SW 1271 (cell line): ENCODE measurements at places on chromosomes 2 and 18.
A peak's percentile ranks its signal among the peaks of the same experiment; 100 is the strongest.

DNA sequence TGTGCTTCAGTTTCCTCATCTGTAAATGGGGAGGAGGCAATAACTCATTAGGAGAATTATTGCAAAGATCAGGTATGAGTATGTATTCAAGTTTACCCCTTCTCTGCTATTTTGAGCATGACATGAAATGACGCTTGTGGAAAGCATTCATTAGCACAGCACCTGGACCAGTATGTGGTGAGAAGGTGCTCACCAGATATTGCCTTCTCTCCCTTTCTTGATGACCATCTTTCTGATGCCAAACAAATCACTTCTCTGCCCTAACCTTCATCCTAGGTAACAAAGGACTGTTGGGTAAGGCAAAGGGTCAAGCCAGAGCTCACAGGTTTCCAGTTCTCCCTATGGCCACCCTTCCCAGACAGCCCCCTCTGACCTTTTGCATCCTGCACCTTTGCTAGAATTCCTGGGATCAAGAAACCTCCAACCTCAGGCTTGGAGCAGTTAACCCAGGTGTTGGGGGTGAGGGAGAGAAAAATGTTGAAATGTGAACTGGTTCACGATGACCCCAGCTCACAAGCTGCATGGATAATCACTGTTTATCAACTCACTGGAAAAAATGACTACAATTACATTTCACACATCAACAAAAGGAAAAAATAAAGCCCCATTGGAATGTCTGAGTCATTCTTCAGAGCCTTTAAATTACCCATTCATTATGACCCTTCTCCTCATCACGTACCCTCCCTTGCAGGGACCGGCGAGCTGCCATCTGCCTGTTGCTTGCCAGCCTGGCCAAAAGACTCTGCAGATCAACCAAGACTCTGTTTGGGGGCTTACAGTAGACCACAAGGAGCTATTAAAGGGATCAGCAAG is 41.6 kb downstream of the LBH start:
- DNase-seq: peak; percentile 17

GRCh38 chr2:218168635-218169462 is 2.1 kb upstream of the CXCR1 start:
- DNase-seq: no peak

- DNase-seq: no peak
These were observed 18.1 kb upstream of the CYP26B1 start for GRCh38 chr2:72165792-72166191.

DNA sequence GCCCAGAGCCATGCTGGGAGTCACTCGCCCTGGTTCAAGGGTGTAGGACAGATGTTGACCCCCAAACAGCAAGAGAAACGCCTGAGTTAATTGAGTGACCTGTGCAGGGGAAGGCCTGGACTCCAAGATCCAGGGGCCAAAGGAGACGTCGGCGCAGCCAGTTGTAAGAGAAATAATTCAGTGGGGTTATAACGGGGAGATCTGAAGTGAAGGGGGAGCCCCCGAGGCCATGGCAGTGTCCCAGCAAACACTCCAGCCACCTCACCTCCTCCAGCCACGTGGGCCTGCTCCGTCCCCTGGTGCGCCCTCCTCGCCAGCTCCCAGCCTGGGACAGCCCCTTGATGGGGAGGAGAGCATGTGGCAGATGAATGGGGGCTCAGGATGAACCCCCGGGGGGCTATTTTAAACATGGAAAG is 130.7 kb upstream of the GPC1 start:
- DNase-seq: no peak

DNA sequence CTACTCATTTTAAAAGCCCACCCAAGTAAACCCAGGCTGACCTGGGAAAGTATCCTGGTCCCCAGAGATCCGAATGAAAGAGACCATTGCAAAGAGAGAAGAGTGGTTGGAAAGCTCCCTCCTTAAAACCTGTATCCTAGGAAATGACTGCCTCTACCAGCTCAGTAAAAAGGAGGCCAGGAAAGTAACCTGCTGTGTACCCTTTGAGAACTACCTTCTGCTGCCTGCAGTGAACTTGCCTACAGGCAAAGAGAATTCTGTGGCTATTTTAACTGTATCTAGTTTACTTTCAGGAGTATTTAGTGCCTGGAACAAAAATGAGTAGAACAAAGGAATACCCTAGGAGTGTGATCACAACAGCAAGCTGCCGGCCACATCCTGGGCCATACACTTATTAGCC is 641.7 kb upstream of the NRXN1 start:
- no peak for DNase-seq

DNA sequence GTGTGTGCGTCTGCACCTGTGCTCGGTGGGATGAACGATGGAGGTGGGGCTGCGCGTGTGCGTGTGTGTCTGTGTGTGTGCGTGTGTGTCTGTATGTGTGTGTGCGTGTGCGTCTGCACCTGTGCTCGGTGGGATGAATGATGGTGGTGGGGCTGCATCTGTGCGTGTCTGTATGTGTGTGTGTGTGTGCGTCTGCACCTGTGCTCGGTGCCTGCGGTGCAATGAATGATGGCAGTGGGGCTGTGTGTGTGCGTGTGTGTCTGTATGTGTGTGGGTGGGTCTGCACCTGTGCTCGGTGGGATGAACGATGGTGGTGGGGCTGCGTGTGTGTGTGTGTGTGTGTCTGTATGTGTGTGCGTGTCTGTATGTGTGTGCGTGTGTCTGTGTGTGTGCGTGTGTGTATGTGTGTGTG is 48.5 kb upstream of the CTDP1 start:
- no peak for DNase-seq

DNA sequence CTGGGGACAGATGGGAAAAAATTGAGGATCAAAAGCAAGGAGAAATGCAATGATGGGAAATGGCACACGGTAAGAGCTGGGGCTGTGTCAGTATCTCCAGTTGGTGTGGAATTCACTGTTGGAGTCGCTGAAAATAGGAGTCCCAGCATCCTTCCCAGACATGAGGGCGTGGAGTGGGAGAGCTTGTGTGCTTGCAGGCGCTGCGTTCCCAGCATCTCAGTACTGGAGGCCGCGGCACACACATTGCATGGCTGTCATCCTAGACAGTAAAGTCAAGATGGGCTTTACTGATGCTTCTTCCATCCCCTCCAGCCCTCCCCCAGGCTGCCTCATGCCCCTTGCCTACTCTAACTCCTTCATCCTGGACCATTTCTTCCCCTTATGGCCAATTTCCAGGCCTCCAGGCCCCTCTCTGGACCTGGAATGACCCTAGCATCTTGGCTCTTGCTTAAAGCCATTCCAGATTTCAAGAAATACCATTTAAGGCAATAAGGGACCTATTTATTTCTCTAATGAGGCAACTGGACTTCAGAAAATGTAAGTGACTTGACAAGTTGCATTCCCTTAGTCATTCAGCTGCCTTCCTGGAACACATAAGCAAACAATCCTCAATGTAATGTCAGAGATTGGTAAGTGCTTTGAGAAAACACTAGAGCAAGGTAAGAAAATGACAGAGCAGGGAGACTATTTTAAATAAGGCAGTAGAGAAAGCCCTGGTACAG is 70.5 kb upstream of the TTC39C start:
- DNase-seq: no peak

GRCh38 chr2:18045230-18045629 is 166.8 kb downstream of the KCNS3 start:
- no peak for DNase-seq

DNA sequence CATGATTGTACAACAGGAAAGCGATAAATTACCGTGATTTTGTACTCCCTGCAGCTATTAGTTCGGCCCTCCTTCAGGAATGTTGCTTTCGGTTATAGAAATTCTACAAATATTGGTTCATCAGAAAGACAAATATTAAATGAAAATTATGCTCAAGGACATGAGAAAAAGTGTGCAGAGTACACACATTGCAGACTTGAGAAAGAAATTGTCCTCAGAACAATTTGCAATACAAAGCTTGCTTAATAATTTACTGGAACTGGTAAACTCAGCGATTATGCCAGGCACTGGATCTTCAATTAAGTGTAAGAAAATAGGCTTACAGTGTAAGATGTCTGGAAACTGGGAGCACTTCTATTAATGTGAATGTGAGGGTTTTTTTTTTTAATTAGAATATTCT is 45.9 kb downstream of the ABCG8 start:
- no peak for DNase-seq

DNA sequence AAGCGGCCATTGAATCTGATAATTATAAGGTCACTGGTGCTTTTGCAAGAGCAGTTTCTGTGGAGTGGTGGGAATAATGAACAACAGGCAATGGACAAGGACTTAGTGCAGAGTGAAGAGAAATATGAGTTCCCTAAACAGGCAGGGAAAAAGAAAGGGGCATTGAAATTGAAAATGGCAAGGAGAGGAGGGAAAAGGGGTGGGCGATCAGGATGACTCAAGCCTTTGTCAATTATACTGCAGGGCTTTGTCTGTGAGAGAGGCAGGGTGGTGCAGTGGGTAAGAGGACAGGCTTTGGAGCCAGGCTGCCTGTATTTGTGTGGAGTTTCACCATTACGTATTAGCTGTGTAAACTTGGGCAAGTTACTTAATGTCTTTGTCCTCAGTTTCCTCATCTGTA is 29.5 kb upstream of the PAIP2B start:
- no peak for DNase-seq

DNA sequence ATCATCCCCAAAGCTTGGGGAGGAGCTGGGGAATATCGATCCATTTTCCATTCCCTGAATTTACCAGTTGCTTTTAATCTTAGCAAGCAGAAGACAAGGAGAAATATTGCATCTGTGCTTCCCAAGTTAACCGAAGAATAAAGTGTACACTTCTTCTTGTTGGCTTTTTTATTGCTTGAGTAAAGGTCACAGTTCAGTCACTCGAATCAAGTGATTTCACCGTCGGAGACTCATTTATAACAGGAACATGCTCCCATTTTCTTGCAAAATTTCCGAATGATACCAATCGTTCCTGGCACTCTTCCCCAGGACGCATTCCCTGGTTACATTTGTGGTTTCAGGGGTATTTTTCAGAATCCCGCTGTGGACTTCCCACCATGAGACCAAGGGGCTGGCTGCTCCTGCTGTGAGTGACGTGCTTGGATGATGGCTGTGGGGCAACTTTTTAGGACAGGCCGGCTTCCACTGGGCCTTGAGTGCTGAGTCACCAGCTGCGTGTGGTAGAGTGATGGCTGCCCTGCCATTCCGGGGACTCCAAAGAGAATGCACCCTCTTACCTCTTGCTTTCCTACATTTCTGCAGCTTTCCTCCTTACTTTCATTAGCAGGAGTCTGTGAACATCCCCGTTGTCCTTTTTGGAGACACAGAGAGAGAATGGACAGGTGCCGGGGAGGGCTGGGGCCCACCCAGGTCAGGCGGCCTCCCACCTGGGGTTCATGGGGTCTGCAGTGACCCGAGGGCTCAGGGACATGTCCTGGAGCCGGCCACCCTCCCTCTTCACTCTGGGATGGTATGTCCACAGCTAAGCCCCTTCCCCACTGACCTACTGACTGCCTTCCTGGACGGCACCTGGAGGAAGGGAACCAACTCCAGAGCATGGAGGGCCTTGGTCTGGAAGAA is 60.7 kb upstream of the HDAC4 start:
- no peak for DNase-seq

DNA sequence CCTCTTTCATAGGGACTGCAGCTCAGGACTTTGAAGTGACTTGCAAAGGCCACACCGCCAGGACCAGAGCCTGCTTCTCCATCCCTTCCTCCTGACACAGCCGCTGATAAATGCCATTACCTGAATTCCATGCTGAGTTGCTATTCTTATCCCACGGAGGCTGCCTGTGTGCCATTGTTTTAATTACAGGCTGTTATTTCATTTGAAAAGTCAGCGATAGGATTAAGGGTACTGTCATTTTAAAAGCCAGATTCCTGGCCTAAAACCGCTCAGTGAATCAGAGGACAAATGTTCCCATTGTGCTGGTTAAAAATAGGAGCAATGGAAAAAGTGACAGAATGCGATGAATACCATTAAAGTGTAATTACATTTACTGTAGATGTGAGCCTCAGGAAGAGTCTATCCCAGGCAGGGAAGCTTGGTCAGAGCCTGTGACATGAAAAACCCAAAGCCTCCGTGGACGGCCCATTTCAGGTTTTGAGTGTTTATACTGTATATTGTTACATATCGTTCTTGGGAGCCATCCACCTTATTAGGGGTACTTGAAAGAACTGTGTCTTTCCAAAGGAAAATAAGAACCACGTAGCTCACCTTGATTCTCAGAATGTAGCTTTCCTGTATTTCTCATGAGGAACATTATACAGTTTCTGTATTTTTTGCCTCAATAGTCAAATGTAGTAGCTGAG is 41.3 kb downstream of the PDCL3 start:
- DNase-seq: no peak

DNA sequence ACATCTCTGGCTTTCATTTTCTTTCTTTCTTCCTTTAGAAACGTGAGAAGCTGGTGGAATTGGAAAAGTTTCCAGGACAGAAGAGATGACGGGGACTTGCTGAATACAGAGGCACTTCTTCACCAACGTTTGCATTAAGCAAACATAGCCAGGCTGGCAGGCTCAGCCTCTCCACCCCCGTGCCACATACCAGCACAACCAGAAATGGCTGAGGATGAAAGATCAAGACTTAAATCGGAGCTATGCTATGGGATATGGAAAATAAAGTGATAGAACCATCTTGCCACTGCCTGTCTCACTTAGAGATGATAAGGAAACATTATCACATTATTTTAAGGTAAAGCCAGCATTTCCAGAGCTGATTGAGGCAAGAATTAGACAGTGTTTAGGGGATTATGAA is 483.3 kb downstream of the BCL11A start:
- no peak for DNase-seq

GRCh38 chr2:102442967-102443828 is 20.2 kb downstream of the IL18RAP start:
- no peak for DNase-seq

DNA sequence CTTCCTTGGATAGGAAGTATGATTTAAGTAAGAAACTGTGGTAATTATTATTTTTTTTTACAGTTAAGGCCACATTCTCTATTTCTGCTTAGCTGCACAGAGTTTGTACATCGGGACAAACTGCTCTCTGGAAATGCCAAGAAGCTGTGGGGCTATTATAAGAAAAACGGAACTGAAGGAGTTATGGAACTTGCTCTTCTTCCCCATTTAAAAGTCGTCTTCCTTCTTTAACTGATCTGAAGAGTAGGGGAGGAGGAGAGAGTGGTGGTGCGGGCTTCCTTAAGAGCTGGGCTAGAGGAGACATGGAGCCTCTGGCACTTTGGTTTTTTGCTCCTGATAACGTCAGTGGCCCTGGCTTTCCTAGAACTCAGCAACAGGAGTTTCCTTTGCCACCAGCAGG is 54.4 kb downstream of the RAB31 start:
- no peak for DNase-seq

GRCh38 chr18:73782405-73782804 is 365.2 kb downstream of the FBXO15 start:
- DNase-seq: no peak

DNA sequence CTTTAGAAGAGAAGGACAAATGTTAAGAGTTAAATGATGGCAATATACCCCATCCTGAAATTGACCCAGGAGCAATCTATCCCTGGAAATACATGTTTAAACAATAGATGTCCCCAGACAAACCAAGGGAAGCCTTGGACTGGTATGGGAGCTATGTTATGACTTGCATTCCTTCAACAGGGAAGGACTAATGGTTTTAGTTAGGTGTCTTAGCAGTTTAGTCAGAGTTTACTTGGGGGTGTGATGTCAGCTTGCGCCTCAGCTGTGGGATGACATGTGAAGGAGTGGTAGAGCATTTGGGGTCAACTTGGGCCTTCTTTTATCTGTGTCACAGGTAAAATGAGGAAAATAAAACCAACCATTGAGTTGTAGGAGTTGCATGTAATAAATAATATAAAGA is 36.8 kb downstream of the SPC25 start:
- DNase-seq: no peak
